ENCODE measurements at places on chromosomes 7 and 10.

DNA sequence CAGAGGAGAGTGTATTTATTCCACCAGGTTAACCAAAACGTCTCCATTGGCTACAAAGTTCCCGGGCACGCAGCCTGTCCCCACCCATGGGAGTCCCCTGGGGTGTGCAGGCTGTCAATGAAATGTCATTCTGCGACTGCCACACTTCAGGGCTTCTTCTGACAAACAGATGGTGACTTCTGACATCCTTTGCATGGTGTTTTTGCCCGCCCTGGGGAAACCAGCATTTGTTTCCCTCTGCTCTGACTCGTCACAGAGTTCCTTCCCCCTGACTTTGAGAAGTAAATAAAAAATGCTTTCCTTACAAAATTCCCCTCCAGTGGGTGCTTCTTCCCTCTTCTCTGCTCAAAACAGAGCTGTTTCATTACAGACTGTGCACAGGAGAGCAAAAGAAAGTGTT lies 38.2 kb downstream of the TNS3 start:
- no peak for DNase-seq

GRCh38 chr7:142111499-142111898 lies at the start of gene MGAM2:
TSS of gene MGAM2 (plus strand) at chr7:142111718. CDS start at chr7:142116874, 5,156 bp downstream.
- no peak for DNase-seq

DNA sequence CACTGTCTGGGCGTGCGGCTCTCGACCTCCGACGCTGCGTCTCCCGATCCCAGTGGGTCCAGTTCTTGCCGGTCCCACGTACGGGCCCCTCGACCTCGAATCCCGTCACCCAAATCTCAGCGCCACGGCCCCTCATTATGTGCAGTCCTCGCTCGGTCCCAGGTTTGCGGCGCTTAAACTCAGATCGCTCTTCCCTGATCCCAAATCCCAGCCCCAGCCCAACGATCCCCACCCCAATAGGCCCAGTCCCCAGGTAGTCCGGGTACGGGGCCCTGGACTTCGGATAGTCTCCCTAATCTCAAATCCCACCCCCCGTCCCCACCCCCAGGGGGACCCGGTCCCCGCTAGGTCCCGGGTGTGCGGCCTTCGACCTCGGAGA lies 666 bp downstream of the HNRNPF start:
- DNase-seq: no peak

GRCh38 chr7:19293431-19293830 lies 148.2 kb upstream of the FERD3L start:
- DNase-seq: no peak

DNA sequence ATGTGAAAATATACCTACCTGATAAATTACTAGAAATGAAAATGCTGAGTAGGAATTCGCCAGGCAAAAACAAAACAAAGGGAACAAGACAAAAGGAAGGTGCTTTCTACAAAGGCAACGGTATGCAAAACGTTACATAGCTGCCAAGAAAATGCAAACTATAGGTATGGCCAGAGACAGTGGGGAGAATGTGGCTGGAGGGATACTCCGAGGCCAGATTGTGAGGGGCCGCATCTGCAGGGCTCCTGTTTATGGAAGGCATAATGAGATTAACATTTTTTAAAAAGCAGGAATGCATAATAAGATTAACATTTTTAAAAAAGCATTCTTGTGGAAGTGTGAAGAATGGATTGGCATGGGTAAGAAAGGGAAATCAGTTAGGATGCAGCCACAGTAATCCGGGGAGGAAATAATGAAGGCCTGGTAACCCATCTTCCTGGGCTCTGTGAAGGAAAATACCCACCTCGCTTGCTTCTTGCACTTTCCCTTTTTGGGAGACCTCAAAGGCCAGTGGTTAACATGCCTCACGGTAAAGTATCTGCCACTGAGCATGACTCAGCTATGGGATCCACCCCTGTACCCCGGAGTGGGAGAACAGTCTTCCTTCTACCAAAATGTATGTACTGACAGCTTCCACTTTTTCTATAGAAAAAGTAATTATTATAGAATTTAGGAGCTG lies 145.8 kb upstream of the LRRN3 start:
- no peak for DNase-seq

DNA sequence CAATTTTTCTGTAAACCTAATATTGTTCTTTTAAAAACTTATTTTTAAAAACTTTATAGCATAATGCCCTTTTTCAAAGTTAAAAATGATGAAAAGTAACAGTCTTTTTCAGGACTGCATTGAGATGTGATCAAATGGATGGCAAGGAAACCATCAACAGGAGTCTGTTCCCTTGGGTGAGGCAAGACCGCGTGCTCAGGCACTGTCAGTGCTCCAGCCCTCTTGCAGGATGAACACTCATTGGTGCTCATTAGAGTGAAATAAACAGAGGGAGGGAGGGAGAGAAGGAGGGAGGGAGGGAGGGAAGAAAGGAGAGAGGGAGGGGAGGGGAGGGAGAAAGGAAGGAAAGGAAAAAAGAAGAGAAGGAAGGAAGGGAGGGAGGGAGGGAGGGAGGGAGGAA lies 145.7 kb upstream of the CHST15 start:
- no peak for DNase-seq

DNA sequence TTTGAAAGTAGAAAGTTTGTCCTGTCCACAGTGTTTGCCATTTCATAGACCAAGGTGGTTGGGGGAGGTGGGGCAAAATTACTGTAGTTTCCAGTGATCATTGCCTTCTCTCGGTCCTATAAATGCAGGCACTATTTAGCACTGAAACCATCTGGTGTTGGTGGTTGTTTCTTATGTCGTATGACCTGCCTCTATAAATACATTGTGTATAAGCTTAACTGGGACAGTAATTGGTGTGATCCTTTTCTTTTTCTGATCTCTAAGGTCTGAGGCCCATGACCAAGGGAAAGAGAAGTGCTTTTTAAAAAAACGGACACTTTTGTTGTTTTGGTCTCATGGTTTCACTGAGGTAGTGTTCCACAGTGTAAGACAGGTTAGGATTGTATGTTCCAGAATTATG lies 63.1 kb downstream of the AUTS2 start:
- no peak for DNase-seq

DNA sequence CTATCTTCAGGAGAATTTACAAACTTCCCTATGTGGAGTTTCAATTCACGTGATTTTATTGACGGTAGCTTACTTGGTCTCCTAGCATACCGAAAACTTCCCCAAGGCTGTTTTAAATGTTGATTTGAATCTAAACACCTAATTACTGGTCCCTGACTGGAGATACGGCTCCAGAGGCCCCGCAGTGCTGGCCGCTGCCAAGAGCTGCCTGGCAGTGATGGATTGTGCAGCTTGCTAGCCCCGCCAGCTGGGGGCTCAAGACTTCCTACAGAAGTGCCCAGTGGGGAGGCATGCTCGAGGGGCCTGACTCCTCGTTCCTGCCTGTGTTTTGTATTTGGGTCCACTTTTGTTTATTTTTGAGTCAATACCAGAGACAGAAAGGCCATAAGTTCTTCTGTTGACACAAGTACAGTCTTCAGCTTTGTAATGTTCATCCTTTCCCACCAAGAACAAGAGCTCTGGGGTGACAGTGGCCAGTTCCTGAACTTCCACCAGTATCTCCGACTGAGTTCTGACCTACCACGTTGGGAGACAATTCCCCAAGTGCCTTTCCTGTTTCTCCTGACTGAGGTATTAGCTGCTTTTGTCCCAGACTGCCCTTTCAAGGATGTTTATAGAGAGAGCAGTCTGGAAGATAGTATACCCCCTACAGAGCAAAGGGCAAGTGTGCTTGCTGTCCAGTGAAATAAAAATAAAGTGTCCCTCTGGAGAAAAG lies 80.7 kb upstream of the CXCL12 start:
- DNase-seq: no peak

DNA sequence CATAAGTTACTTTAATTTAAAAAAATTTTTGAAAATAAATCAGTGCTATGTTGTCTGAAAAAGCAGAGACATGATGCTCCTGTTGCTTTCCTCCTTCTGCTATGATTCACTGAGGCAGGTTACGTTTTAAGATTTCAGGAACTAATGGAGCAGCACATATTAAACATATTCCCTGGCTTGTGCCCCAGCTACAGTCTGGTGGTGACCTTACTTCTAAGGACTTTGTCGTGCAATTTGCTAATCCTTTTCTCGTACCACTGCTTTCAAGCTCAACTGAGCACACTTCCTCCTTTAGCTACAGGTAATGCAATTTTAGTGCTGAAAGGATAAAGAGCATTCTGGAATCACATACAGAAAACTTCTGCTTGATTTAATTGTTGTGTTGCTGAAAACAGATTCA lies 16.2 kb upstream of the PRR15 start:
- no peak for DNase-seq

DNA sequence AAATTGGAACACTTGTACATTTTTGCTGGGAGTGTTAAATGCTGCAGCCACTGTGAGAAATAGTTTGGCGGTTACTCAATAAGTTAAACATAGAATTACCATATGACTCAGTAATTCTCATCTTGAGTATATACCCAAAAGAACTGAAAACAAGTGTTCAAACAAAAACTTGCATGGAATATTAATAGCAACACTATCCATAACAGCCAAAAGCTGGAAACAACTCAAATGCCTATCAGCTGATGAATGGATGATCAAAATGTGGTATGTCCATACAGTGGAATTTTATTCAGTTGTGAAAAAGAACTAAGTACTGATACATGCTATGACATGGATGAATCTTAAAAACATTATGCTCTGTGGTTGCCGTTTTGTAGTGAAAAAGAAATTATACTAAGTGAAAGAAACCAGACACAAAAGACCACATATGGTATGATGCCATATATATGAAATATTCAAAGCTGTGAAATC lies 63.0 kb upstream of the SP4 start:
- DNase-seq: no peak

DNA sequence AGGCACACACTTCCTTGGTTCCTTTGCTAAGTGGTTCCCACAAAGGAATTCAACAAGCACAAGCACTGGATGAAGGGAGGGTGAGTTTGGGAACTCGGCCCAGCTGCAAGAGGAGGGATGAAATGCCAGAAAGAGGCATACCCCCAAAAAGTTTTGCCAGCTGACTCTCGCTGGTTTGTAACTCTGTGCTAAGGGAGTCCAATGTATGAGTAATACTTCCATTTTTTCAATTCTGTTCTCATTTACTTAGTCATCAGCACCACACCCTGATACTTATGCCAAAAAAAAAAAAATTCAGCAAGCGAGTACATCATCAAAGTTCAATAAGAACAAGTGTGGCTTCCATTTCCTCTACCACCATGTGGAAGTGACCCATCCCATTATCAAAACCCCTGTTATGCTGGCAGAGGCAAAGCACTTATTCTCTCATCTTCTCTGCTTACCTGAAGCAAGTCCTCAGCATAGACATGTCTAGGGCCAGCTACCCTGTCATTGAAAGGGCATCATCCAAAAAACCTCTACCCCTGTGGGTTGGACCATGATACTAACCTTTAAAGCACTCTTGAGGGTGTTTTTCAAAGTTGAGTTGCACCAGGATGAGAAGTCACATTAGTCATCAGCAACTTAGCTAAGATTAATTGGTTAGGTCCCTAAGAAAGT lies 6.9 kb upstream of the HYCC1 start:
- DNase-seq: peak; percentile 63

DNA sequence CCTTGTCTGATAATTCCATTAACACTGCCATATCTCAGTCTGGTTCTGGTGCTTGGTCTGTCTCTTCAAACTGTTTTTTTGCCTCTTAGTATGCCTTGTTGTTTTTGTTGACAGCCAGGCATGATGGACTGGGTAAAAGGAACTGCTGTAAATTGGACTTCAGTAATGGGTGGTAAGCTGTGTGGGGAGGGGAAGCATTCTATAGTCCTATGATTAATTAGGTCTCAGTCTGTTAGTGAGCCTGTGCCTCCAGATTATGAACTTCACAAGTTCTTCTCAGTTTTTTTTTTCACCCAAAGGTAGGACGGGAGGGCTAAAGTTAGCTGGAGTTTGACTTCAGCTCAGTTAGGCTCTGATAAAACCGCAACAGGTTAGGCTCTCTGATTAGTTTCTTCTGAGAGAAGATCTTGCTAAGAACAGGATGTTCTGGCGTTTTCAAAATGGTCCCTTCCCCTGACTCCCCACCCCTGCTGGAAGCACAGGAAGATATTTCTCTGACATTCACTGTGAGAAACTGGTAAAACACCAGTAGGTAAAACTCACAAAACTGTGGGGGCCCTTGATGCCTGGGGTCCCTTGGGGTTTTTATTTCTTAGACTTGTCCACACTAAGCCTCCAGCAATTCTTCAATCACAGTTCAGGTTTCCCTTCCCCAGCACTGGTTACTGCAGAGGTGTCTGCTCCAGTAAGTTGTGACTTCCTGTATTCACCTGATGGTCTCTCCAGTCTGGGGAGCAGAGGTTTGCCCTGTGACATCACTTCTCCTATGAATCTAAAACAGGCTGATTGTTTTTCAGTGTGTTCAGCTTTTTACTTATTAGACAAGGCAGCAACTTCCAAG lies 43.3 kb upstream of the CCDC71L start:
- DNase-seq: no peak

DNA sequence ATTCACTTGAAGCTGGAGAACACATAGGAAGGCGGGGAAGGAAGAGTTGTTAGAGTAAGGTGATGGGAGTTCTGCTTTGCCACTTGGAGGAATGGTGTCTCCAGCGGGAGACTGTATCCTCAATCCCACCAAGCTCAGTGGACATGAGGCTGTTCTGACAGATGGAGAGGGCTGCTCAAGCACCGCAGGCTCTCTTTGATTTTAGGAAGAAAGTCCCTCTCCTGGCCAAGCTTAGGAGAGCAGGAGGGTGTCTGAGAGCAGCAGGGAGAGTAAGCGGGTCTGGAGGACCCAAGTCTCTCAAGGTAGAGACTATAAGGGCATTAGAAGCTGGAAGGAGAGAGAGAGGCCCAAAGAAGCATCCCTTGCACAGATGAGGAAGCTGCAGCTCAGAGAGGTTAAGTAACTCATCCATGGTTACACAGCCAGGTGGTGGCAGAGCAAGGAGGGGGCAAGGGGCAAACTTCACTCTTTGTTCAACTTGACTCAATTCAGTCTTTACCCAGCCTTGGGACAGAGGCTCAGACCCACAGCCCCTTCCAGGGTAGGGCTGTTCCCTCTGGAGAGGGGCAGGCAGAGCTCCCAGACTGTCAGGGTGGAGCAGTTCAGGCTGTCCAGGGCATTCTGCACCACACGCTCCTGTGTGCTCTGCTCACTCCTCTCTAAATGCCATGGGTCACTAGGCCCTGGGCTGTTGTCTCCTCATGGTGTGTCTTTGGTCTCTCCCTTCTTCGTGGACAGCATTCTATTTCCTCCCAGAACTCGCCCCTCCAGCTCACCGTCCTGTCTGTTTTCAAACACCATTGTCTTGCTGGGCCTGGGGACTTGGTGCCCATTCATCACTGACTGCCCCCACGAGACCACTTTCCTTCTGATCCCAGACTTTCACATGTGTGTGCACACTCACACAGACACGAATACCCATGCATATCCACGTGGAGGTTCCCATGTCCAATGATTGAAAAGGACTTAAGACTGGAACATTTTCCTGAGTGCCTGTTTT lies 8.9 kb downstream of the CHAT start:
- no peak for DNase-seq

GRCh38 chr7:424301-424935 lies 95.2 kb downstream of the PDGFA start:
- no peak for DNase-seq

- no peak for DNase-seq
These were observed 2.2 kb downstream of the STN1 start for GRCh38 chr10:103915796-103916195.

All from HFF-Myc (cell line).